ENCODE measurements at places on chromosomes 7 and 10.
A peak's percentile ranks its signal among the peaks of the same experiment; 100 is the strongest.

DNA sequence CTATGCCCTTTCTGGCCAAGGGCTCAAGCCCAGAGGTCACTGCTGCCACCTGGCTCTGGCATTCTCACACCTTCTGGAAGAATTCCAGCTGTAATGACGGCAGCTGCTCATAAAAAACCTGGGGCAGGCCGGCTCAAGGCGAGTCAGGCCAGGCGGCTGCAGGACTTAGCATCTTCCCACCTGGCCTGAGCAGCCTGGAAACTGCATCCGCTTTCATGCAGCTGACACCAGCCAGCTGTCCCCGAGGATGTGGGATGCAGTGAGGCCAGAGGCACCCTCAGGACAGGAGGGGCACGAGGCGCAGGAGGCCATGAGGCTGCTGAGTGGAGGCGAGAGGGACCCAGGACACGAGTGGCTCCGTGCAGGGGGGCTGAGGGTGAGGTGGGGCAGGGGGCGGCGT is 47.5 kb upstream of the ADGRA1 start:
- DNase-seq: no peak

- DNase-seq: no peak
Observed at GRCh38 chr7:158082761-158083160, 504.9 kb downstream of the PTPRN2 start.

DNA sequence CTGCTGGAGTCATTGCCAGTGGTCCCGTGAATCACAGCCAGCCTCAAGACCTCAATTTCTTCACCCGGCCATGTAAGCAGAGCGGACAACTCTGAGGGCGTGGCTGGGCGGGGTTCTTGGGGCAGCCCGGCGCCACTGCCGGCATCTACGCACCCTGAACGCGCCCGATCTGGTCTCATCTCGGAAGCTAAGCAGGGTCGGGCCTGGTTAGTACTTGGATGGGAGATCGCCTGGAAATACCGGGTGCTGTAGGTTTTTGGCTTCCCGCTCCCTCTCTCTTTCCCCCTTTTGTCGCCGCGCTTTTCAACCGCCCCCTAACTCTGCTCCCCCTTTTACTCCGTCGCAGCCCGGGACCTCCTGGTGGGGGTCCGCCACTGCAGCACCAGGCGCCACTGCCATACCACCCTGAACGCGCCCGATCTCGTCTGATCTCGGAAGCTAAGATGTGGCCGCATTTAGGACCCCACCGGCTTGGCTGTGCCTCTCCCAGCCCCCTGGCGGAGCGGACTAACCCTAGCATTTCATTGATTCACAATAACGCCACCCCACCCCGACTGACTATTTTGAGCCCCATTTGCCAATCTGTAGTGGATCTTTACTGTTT is 25.3 kb downstream of the GARIN1A start:
- DNase-seq: peak; percentile 5

DNA sequence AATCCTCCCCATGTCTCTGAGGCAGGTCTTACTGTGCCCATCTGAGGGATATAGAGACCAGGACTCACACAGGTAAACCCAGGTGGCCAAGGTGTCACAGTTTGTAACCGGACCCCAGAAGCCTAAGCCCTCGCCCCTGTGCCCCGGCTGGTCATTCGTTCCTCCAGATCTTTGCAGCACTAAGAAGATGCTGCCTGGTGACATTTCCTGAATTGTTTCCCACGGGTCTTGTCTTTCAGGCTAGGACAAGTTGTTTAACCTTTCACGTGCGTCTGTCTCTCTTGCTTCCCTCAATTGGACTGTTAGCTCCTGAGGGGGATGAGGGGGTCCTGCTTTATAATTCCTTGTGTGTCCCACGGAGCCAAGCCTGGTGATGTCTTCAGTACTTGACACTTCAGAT is 158.0 kb downstream of the KCNMA1 start:
- DNase-seq: no peak

- no peak for DNase-seq
Observed at GRCh38 chr10:29151005-29151404, 137.9 kb upstream of the LYZL1 start.

DNA sequence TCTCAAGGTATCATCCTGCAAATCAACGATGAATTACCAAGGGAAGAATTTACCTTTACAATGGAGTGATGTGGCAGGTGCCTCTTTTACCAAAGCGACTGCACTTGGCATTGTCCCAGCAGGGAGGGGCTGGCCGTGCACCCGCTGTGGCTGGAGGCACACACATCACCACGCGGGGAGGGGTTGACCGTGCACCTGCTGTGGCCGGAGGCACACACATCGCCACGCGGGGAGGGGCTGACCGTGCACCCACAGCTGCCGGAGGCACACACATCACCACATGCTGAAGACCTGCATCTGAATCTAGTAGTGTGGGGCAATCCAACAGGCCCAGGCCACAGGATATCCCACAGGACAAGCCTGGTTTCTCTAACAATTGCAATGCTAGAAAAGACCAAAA is 493.5 kb downstream of the DNAJB6 start:
- no peak for DNase-seq

- no peak for DNase-seq
Observed at GRCh38 chr10:13347043-13347499, 1.0 kb downstream of the SEPHS1 start.

- DNase-seq: no peak
Observed at GRCh38 chr7:153190452-153190851, 430.9 kb downstream of the ACTR3B start.

GRCh38 chr7:54543051-54543488 is 895 bp downstream of the VSTM2A start:
- no peak for DNase-seq

DNA sequence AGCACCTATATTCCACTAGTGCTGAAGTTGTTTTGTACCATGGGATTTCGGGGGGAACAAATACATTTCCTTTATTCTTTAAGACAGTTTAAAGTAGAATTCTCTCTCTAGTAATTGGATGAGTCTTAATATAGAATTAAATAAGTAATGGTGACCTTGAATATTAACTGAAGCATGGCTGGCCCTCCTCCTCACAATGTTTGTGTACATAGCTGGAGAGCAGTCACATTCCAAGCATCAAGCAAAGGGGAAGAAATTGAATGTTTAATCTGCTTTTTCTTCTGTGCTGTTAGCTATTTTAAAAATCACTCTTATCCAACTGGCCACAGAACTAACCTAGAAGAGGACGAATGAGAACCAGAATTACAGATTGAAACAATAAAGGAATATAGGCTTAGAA is 906.9 kb downstream of the CCSER2 start:
- no peak for DNase-seq

DNA sequence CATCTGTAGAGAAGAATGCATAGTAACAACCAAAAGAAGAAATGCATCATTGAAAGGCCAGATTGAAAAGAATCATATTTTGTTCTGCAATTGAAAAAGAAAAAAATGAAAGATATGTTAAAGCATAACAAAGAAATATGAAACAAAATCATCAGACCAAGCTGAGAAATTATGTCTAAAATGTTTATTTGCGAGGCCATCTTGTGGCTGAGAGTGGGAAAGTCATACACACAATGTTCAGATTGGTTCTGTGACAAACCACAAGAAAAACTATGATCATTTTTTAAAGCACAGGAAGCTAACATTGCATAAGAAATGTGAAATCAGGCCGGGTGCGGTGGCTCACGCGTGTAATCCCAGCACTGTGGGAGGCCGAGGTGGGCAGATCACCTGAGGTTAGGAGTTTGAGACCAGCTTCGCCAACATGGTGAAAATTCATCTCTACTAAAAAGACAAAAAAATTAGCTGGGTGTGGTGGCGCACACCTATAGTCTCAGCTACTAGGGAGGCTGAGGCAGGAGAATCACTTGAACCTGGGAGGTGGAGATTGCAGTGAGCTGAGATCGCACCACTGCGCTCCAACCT is 36.6 kb downstream of the ABCB5 start:
- DNase-seq: no peak

- DNase-seq: peak; percentile 28
Observed at GRCh38 chr10:113381981-113382509, 170.8 kb upstream of the HABP2 start.

- DNase-seq: no peak
Observed at GRCh38 chr10:59508296-59508695, 145.9 kb upstream of the FAM13C start.

GRCh38 chr10:32940321-32941301 is 17.4 kb downstream of the ITGB1 start:
- DNase-seq: no peak

- DNase-seq: no peak
Observed at GRCh38 chr7:67847092-67847787, 850.6 kb downstream of the TYW1 start.

DNA sequence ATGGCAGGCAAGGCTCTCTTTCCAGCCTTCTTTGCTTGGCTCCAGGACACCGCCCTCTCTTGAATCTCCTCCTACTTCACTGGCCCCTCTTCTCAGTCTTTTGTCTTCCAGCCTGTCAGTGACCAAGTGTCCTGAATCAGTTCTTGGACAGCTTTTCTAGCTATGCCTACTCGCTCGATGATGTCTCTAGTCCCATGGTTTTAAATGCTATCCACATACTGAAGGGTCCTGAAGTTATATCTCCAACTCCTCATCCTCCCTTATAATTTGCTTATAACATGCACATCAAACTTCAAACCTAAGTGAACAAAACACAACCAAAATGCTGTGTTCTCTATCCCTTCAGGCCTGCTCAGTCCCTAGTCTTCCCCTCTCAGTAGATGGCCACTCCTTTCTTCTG is 5.0 kb upstream of the GOLGA7B start:
- DNase-seq: no peak

GRCh38 chr7:132004529-132004928 is 448.1 kb upstream of the PODXL start:
- no peak for DNase-seq

DNA sequence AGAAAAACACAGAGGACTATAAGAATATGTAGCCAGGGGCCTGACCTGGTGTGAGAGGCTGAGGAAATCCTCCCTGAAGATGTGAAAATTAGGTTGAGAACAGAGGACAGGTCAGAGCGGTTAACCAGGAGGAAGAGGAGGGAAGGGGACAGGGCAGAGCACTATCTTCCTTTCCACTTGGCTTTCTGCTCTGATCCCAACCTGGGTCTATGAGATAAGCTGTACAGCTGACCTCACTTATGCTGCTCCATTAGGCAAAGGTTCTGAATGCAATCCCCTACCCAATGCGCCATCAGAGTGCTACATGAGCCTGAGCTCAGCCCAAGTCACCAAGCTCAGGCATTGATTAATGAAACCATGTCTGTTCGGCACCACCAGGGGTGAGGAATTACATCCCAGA is 10.5 kb downstream of the LIPA start:
- DNase-seq: no peak

GRCh38 chr10:133198621-133199487 is 31.2 kb upstream of the UTF1 start:
- DNase-seq: no peak

GRCh38 chr10:33067917-33068316 is 109.9 kb upstream of the ITGB1 start:
- no peak for DNase-seq

DNA sequence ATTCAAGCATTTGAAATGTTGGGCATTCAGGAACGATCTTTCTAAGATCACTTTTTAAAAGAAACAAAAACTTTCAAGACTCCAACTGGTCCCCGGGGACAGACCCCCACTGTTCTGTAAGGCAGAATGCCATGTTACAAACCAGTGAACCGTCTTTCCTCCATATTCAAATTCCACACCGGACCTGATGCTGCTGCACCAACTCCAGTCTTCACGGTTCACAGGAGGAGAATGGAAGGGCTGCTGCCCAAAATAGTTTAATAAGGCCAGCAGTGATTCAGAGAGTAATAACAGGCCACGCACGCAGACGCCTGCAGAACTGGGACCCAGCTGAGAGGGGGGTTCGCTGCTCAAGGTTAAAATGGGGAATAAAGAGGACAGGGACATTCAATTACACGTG is 47.2 kb downstream of the OSBPL3 start:
- DNase-seq: no peak

- DNase-seq: no peak
Observed at GRCh38 chr10:6763001-6763400, 182.9 kb upstream of the PRKCQ start.

GRCh38 chr7:28570970-28571288 is 158.6 kb downstream of the CREB5 start:
- no peak for DNase-seq

- no peak for DNase-seq
Observed at GRCh38 chr7:1531979-1532455, 1.5 kb downstream of the MAFK start.

DNA sequence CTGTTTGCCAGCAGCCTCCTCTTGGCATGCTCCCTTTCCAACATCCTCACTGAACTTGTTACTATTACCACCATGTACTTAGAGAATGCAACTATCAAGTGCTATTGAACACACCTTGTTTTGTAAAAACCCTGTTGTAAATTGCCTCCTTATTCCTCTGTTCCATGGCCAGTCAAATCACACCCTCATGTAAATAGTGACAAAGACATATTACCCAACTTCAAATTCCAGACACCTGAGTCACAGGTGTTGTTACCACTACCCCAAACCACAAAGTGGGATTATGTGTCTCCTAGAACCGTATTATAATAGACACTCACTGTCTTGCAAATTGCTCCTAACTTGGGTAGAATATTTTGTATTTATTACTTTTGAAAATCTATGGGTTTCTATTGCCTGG is 263.2 kb upstream of the C7orf33 start:
- DNase-seq: no peak

GRCh38 chr10:132104471-132105301 is 38.9 kb downstream of the JAKMIP3 start:
- DNase-seq: peak; percentile 41

DNA sequence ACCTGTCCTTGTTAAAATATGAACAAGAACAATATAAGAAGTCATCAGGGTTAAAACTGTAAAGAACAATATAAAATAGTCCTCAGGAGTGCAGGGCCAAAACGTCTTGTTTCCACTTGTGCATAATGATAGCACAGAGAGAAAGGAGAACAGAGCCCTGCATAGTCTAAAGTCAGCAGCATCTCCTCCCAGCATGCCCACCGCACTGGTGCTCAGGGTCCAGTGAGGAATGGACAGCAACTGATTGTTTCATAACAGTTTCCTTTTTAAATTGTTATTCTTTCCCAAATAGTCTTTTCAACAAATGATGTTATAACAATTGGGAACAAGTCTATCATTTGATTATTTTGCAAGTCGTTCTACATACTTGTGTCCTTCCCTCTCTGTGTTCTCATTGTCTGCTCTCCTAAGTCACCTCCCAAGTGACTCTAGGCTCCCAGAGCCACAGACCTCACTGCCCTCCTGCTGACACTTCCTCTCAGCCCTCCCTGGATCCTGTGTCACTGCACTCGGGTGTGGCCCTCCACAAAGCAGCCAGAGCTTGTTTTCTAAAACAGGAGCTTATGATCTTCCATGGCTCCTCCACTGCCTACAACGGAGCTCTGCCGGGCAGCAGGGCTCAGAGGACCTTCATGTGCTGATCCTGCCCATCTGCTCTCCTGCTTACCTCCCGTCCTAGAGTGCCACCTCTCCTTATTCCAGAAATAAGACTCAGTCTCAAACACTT is 27.6 kb downstream of the COBL start:
- no peak for DNase-seq

GRCh38 chr7:128869138-128869943 is 6.7 kb downstream of the ATP6V1F start:
- DNase-seq: no peak

GRCh38 chr7:99669782-99670181 is 10.0 kb downstream of the CYP3A5 start:
- no peak for DNase-seq

Measured in CD8-positive, alpha-beta T cell (primary cell).